NCI-H1930 (cell line): ENCODE measurements at places on chromosomes 6 and 20.

- no peak for DNase-seq
These were observed 45.2 kb downstream of the THEMIS start for GRCh38 chr6:127855542-127856159.

GRCh38 chr6:107491138-107491609 is 1.3 kb downstream of the SOBP start:
- DNase-seq: no peak

DNA sequence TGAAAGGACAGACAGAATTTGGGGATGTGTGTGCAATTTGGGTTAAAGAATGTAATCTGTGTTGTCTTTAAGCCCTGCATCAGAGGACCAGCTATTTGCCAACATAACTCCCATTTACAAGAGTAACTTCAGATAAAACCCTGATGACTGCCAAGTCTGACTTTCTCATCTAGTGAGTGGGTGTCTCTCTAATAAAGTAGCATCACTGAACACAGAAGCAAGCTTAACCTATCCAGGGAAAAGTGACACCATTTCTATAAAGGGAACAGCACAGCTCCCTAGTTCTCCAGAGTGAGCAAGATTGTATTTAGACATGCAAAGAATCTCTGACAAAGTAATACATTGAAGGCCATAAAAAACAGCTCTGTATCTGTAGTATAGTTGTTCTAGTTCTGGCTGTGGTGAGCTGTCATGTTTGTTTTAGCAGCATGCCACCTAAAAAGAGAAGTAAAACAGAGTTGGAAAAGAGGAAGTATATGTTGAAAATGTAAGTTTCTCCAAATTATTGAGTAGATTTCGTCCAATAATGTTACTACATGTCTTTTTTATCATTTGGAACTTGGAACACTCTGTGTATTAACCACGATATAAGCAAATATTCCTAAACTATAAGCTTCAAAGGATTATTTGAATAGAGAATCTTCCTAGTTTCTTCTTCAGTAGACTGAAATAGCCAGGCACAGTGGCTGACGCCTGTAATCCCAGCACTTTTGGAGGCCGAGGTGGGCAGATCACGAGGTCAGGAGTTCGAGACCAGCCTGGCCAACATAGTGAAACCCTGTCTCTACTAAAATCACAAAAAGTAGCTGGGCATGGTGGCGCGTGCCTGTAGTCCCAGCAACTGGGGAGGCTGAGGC is 8.8 kb upstream of the PIM1 start:
- DNase-seq: no peak

DNA sequence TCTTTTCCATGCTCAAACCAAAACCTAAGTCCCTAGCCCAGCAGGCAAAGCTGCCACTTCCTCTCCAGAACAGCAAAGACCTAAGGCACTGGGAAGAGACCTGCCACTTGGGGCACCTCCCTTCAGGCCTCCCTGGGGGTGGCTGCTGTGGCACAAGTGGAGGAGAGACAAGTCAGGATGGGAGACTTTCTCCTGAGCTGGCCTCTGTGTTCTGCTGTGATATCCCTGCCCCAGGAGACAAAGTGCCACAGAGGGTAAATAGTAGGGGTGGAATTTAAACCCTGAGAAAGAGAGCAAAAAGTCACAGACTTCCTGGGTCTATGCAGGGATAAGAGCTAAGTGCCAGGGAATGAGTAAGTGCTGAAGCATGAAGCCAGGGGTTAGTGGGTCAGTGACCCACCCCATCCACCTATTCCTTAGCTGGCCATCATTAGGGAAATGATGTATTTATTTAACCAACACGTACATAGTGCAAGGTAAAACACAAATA is 84.2 kb downstream of the MRPL14 start:
- no peak for DNase-seq

DNA sequence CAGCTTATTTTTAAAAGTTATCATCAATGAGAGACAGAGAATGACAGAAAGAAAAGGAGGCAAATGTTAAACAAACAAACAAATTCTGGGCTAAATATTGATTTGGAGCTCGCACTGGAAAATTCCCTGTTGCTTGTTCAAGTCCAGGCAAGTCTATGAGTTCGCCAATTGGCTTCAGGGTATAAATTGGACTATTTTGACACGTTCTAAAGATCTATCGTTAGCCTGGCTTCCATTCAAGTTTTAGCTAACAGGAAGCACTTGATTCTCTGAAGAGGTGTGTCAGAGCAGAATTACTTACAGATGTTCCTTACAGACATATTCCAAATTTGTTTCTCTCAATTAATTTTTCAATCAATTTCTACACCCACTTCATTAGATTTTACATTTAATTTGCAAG is 15.8 kb upstream of the RFPL4B start:
- no peak for DNase-seq

DNA sequence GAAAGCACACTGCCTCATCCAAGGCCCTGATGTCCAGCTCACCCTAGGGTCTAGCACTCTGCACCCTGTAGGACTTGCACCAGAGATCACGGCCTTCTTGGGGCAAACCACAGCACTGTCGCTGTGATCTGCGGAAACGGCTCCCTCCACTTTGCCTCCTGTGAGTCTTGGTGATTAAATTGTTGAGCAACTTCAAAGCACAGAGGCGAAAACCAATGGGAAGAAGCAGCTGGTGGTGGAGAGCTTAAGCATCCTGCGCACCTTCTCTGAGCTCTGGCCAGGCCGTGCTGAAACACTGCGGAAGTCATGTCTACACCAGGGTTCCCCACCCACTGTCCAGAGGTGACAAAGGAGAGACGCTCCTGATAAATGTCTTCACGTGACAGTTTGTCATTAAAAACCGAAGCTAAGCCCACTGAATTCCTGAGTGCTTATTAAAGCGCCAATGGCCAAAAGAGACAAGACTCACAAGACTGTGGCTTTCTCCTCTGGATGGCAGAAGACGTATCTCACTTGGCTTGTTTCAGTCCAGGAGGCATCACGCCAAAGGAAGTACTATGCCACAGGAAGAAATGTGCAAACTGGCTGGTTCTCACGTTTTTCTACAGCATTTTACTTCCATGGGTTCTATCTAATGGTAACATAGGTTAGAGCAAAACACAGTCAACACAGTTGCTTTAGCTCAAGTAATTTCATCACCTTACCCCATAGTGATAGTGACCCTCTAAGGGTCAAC is 3.1 kb downstream of the RAMACL start:
- no peak for DNase-seq

- no peak for DNase-seq
These were observed 30.8 kb upstream of the SCRT2 start for GRCh38 chr20:706366-706885.

DNA sequence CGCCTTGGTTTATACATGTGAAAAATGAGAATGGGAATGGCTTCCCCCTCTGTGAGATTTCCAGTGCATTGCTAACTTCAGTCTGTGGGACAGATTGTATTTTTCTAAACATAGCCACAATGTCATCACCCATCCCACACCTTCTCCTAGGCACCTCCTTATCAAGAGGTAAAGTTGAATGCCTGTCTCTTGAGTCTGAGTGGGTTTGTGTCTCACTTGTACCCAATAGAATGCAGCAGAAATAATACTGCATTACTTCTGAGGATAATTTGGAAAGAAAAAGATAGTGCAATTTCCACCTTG is 27.9 kb downstream of the RIN2 start:
- DNase-seq: no peak

DNA sequence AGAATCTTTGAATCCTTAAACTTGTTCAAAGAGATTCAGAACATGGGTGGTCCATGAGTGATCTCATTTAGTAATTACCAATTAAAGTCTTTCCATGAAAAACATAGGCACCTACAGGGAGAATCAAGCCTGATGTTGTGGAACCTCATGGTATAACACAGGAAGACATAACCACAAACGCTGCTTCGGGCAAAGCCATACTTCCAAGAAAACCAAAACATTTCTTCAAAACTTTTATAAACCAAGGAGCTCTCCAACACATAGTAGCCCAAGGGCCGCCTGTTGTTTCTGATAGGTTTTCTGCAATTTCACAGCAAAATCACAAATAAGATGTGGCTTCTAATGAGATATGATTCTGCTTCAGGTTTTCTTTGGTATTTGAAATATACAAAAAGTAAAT is 2.5 kb downstream of the CHD6 start:
- DNase-seq: no peak

GRCh38 chr20:46183768-46184167 is 65.7 kb downstream of the CD40 start:
- no peak for DNase-seq

GRCh38 chr6:109186012-109186411 is 90.7 kb downstream of the CEP57L1 start:
- DNase-seq: no peak

- DNase-seq: no peak
These were observed 21.9 kb downstream of the UST start for GRCh38 chr6:148768646-148769270.

- no peak for DNase-seq
These were observed 29.8 kb upstream of the ZNF391 start for GRCh38 chr6:27358786-27359185.

DNA sequence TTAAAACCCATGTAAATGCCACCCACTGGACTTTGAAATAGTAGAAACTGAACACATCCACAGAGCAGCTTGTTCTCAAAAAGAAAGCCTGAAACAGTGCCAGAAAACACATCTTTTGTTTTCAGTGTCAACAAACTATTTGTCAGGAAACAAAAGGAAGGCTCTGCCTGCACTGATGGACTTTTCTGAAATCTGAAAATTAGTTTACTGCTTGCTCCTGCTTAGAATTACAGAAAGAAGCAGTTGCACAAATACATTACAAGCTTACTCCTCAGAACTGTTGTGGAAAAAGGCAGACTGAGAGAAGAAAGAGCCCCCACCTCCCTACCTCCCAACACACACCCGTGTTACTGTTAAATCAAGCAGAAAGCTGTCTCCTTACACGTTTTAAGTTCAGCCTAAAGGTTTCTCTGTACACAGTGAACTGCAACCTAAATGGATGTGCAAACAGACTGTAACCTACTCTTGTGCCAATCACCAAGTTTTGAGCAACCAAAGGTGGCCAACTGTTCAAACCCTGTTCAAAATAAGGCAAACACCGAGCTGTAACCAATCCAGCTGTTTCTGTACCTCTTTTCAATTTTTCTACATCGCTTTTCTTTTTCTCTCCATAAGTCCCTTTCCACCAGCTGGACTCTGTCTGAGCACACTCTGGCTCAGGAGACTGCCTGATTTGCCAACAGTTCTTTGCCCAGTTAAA is 43.7 kb downstream of the FRK start:
- no peak for DNase-seq

DNA sequence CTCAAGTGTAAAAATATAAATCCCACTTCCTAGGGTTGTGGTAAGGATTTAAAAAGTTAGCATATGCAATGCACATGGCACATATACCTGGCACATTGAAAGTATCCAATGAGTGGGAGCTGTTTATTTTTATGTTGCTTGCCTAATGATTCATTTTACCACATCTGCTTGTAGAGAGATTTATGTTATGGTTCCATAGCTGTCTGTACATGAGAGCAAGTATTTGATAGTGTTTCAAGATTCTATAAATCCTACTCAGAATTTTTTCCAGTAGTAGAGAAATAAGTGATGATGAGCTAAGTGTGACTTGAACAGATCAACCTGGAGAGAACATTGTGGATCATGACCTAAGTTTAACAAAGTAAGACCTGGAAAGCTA is 125.3 kb upstream of the SPTLC3 start:
- DNase-seq: no peak

GRCh38 chr20:2839732-2840137 is 720 bp downstream of the PCED1A start:
- no peak for DNase-seq

DNA sequence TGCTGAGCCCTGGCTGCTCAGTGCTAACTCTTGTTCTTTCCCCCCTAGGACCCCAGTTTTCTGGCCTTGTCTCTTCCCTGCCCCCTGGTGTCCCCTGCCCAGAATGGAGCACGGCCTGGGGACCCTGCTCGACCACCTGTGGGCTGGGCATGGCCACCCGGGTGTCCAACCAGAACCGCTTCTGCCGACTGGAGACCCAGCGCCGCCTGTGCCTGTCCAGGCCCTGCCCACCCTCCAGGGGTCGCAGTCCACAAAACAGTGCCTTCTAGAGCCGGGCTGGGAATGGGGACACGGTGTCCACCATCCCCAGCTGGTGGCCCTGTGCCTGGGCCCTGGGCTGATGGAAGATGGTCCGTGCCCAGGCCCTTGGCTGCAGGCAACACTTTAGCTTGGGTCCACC is 11.9 kb downstream of the CCN5 start:
- no peak for DNase-seq

DNA sequence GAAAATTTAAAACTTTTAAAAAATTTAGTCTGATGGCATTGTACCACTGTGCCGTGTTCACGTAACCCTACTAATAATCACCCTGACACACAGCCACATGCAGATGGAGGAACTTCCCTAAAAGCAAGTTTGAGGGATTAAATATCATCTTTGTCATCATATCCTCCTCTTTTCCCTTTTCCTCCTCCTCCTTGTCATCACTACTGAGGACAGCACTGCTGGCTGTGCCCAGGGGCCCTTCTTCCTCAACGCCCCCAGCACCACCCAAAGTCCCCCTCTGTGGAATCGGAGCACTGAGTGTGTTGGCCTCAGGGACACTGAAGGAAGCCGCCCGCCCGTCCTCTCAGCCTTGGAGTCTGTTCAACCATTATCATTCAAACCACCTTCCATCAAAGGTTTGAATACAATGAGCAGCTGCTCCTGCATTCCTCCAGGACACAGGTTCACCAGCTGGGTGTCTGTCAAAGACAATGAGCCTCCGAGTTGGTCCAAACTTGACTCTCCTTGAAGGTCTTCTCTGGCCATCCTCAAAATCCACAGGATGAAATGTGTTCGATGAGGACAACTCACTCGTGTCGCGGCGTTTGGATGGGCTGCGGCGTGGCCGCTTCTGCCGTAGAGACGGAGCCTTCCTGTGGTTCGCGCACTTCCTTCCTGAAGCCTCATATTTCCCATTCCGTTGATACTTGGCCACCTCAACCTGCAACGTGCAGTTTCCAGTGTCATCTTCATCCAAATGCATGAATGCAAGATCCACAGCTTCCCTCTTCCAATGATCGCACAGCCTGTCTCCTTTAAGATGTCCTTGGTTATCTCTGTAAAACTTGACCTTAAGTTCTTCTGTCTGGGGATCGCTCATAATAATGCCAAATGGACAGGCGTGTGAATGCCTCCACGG is 23.3 kb downstream of the NQO2 start:
- no peak for DNase-seq
